ENCODE measurements at places on chromosomes 16 and 17.

- no peak for DNase-seq
Measured at GRCh38 chr17:55988861-55989260, 164.4 kb upstream of the ANKFN1 start.

- DNase-seq: no peak
Measured at GRCh38 chr16:67741118-67741517, 22.0 kb upstream of the GFOD2 start.

DNA sequence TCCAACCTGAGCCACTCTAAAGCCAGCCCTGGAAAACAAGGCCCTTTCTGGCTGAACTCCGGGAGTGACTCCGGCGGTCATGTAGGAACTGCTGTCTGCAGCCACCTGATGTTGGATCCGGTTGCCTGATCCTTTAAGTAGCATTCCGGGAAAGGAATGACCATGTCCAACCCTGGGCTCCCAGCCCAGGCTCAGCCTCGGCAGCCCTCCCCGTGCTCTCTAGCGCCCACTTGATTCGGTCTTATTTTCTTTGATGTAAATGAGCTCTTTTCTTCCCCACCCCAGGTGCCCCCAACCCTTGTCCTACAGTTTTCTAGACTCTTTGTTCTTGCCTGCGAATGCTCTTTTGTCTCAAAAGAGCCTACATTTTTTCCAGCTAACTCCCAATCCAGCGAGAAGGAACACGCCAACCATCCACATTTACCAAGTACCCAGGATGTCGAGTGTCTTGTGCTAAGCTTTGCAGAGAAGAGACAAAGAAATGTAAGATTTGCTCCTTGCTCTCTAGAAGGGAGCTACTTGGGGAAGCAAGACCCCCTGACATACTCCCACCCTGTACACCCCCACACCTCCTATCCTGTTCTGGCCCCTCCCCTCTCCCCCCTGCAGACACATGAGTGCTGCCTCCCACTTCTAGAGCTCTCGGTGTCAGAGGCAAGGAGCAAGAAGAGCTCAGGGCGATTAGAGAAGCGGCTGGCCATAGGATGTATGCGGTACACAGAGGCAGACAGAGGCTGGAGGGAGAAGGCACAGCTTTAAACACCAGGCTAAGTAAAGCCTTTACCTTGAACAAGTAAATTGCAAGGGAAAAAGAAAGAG is 53.8 kb downstream of the COG7 start:
- DNase-seq: no peak

GRCh38 chr17:19426631-19427030 is 15.6 kb downstream of the RNF112 start:
- no peak for DNase-seq

GRCh38 chr16:30104492-30104891 is 8.5 kb upstream of the YPEL3 start:
- no peak for DNase-seq

DNA sequence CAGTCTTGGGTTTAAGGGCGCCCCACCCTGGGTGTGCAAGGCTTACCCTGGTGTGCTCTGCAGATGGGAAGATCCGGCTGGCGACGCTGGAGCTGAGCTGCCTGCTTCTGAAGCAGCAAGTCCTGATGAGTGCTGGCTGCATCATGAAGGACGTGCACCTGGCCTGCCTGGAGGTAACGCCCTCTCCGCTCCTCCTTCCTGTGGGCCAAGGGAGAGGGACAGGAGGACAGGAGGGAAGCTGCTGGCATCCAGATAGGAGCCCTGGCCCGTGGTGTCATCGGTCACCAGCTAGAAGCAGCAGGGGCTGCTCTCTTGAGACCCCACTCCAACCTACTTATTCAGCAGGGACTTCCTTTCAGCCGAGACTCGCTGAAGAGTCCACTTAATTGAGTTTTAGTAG is 97.8 kb downstream of the CLEC16A start:
- DNase-seq: no peak

DNA sequence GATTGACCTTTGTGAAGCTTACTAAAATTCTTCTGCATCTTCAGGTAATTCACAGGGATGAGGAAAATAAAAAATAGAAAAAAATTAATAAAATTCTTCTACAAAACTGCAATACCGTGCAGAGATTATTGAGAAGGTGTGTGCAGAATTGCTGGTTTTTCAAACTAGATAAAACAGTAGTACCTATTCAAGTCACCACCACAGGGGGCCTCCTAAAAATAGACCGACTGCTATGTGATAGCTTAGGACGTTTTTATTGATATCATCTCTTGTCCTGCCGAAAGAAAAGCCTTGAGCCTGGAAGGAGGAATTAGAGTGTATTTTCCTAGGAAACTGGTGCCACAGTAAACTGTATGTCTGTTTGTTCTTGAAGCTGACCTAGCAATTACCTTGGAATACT is 325.9 kb downstream of the ZFHX3 start:
- DNase-seq: no peak

GRCh38 chr16:15502041-15502725 is 67.8 kb downstream of the BMERB1 start:
- no peak for DNase-seq

All from activated T-cell treated with anti-CD3 and anti-CD28 coated beads for 24 hours (primary cell).